Stimulated activated CD4-positive, alpha-beta T cell treated with anti-CD3 and anti-CD28 coated beads, Interleukin-1b, Interleukin-23, amount 100 ng/mL, for 1 hour (primary cell): ENCODE measurements at places on chromosomes 12 and 14.

DNA sequence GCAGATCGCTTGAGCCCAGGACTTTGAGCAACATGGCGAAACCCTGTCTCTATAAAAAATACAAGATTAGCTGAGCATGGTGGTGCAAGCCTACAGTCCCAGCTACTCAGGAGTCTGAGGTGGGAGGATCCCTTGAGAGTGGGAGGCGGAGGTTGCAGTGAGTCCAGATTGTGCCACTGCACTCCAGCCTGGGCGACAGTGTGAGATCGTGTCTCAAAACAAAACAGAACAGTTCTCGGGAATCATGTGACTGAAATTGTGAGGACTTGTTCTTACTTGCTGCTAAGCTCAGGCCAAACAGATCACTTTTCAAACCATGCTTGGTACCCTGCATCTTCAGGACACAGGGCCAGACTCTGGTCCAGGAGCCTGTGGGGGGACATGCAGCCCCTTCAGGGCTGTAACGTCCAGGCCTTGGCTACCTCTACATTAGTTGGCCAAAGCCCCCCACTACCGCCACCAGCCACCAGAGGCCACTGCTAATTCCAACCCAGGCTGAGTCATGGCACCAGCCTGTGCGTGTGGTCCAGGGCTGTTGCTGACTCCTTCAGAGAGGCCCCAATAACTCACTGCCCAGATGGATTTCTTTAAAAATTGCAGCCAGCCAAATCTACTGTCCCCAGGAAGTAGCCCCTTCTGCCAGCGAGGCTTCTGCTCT is 33.4 kb upstream of the SYNDIG1L start:
- DNase-seq: no peak

- no peak for DNase-seq
Observed at GRCh38 chr14:94378527-94379290, 9.7 kb downstream of the SERPINA1 start.

- no peak for DNase-seq
Observed at GRCh38 chr14:35034440-35034833, 11.6 kb upstream of the FAM177A1 start.

GRCh38 chr12:39920222-39920621 is 185.7 kb downstream of the SLC2A13 start:
- no peak for DNase-seq

DNA sequence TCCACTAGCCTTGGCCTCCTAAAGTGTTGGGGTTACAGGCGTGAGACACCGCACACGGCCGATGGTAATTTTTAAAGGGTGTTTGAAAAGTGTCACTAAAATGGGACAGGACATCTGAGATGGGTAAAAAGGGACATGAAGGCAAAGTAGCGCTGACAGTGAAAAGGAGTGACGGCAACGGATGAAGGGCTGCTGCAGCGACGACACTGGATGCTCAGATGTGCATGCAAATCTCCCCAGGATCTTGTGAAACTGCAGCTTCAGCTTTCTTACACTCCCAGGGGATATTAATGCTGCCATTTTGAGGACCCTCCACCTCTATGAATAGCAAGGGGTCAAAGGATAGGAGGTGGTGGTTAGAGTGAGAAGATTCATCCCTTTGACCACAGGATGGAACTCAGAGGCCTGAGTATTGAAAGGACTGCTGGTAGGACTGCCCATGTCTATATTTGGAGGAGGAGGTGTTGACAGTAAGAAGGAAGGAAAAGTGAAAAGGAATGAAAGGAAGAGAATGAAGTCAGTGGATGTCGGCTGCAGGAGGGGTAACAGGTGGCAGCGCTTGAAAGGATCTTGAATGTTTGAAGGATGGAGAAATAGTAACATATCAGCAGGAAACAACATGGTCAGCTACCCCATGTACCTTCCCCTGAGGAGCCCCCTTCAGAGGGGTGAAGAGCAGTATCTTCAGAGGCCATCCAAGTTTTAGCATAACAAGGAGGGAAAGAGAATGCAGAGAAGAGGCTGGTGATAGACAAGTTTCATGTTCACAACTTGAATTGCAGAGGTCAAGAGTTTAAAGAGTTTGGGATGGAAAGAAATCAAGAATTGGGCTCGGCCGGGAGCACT is 37.1 kb downstream of the CLIP1 start:
- no peak for DNase-seq

DNA sequence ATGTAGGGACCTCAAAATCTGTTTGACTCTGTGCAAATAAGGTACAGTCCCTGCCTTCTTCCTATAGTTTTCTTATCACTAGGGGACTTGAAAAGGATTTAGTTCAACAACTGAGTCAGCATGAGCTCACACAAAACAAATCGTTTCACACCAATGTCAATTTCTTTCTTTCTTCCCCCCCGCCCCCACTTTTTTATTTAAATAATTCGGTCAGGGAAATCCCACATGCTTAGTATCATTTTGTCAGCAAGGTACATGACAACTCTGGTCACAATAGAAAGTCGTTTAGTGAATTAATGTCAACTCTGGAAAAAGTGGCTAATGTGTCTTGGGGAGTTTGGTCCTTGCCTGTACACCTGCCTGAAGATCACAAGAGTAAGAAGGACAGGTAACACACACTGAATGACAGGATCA is 232.2 kb upstream of the PLEKHG7 start:
- DNase-seq: no peak

DNA sequence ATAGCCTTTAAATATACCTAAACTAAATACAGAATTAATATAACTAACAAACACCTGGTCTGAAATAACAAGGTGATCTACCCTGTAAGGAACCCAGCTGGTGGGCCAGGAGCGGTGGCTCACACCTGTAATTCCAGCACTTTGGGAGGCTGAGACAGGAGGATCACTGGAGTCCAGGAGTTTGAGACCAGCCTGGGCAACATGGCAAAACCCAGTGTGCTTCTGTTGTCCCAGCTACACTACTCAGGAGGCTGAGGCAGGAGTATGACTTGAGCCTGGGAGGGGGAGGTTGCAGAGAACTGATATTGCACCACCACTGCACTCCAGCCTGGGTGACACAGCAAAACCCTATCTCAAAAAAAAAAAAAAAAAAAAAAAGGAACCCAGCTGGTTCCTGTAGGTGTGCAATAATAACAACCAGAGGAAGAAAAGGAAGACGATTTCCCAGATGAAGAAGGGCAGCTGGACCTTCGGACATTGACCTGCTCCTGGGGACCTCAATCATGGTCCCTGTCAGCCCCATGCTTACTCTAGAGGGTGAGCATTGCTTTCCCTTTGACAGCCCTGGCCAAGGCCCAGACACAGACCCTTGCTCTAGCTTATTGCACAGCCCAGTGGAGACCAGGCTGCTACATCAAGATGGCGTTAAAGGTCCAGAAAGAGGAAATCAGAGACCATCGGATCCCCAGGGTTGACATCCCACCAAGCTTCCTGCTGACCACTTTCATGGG is 5.4 kb downstream of the FOS start:
- no peak for DNase-seq

DNA sequence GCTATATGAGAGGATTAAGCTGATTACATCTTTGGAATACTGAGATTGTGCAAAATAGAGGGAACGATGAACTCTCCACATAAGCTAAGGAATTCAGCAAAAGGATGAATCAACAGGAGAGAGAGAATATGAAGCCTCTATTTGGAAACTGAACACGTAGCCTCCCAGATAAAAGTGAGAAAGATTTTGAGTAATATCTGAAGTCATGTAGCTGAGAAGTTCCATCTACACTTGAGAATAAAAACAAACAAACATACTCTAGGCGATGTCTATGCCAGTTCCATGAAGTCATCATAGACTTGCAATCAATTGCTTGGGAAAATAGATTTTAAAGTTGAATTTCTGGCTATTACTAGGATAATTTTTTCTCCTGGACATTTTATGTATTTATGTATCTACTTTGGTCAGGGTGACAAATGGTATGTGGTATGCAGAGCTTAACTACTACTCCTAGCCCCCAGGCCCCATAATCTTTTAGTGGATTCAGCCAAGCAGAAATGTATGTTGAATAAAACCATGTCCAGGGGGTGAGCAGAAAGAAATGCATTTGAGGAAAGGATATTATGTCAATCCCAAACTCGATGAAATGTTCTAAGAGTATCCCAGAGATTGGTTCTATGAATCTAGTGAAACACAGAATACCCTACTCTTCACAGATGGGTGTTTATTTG is 627.4 kb downstream of the DIO2 start:
- DNase-seq: no peak
